ENCODE measurements at places on chromosomes 4 and X.

DNA sequence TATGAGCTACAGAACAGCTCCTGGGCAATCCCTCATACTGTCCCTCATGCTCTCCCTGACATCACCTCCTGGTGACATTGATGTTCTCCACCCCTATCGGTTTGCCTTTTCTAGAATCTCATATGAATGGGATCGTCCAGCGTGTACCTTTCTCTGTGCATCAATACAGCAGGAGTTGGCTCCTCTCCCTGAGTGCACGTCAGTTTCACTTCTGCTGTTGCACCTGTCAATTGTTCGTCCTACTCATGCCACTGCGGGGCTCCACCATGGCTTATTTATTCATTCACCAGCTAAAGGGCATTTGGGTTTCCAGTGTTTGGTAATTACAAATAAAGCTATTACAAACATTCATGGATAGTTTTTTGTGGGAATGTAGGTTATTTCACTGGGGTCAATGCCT is 269.1 kb upstream of the ZFP42 start:
- DNase-seq = no peak

GRCh38 chrX:107674480-107675364 is 46.4 kb downstream of the PRPS1 start:
- DNase-seq = peak; percentile 66

- DNase-seq = no peak
Measured at GRCh38 chr4:144799486-144799885, 153.5 kb downstream of the HHIP start.

DNA sequence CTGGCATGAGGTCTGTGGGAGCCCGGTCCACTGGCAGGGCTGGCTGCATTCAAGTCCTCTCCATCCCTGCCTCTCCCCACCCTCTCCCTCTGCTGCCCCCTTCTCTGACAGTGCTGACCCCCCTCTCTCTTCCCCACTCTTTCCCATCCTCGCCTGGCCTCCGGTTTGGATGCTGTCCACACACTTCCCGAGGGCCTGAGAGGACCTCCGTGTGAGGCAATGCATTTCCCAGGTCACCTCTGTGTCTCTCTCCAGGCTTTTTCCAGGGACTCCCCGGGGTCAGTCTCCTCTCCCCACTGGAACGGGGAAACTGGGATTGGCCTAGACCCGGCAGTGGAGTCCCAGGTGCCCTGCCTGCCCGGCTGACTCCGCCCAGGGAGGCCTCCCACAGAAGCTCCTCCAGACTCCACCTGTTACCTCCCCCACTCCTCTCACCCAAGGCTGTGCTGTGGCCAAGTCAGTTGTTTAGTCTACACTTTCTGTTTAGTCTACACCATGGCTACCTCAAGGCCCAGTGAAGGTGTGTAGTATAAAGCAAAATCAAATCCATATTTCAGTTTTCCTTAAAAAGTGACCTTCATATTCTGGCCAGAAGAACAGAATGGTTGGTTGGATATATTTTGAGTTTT is 146.8 kb downstream of the PTTG2 start:
- no peak for DNase-seq

GRCh38 chrX:39859991-39860861 is 237.5 kb downstream of the BCOR start:
- DNase-seq = peak; percentile 56

- no peak for DNase-seq
Measured at GRCh38 chrX:24014388-24015018, 12.5 kb downstream of the KLHL15 start.

DNA sequence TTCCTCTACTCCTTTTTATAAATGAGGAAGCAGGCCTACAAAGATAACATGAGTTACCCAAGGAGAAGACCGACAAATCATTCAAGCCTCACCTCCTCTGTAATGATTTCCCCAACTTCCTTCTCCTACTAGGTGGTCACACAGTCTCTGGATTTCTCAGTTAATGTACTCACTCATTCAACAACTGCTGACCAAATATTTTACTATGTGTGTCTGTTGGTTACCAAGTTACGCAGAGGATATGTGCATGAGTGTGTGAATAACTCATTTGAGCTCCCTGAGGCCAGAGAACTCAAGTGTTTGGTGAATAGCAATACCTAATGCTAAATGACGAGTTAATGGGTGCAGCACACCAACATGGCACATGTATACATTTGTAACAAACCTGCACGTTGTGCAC is 10.4 kb downstream of the CASK start:
- no peak for DNase-seq

DNA sequence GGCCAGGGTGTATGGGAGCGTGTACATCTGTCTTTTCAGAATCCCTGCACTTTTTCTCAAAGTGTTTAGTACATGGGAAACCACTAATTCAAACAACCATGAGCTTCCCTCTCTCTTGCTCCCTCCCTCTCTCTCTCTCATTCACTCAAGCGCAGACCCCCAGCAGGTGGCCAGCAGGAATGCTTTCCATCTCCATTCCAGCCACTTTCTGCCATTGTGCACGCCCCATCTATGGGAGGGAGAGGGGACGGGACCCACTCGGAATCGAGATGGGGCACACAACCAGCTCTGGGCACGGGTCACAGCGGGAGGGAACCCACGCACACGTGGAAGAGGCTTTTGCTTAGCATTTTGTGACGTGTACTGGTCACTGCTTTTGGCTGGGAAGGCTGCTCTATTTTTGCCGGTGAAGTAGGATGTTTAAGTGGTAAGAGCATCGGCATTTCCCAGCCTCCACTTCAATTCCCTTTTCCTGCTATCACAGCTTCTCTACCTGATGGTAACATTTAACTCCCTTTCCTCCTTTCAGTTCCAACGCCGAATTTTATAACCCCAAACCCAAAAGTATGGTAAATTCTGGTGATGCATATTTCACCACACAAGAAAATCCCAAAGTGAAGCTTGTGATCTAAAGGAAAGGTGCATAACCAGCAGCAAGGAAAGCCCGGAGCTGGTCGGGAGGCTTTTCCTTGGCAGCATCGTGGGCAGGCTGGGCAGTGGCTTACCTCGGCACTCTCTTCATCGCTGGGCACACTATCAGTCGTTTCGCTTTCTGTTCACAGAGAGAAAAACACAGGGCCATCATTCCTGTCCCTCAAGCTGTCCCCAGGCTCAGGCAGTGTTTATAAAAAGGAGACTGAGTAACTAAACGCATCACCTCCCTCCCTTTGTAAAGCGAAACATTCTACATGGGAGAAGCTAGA is 84.1 kb downstream of the IRF2 start:
- DNase-seq = no peak

DNA sequence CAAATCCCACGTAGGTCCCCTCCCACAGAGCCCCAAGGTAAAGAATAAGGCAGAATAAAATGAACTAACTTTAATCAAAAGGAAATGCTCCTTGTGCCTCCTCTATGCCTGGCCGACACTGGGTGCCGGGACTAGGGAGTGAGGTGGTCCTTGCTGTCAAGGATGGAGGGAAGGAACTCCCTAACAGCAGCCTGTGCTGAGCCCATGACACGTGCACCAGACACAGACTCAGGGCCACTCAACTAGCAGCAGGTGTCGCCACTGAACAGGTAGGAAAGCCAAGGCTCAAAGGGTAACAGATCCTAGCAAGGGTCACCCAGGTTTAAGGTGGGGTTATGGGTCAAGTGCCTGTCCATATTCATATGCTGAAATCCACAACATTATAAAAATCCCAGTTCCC is 29.2 kb downstream of the MSX1 start:
- no peak for DNase-seq

Measured in right forelimb (tissue), 1 donor.